ENCODE measurements at places on chromosomes 1 and 21.
A peak's percentile ranks its signal among the peaks of the same experiment; 100 is the strongest.

GRCh38 chr1:32924881-32925344 lies 23.7 kb upstream of the TMEM54 start:
- DNase-seq = no peak

- DNase-seq = no peak
Observed at GRCh38 chr1:199585392-199585791, 442.1 kb upstream of the NR5A2 start.

DNA sequence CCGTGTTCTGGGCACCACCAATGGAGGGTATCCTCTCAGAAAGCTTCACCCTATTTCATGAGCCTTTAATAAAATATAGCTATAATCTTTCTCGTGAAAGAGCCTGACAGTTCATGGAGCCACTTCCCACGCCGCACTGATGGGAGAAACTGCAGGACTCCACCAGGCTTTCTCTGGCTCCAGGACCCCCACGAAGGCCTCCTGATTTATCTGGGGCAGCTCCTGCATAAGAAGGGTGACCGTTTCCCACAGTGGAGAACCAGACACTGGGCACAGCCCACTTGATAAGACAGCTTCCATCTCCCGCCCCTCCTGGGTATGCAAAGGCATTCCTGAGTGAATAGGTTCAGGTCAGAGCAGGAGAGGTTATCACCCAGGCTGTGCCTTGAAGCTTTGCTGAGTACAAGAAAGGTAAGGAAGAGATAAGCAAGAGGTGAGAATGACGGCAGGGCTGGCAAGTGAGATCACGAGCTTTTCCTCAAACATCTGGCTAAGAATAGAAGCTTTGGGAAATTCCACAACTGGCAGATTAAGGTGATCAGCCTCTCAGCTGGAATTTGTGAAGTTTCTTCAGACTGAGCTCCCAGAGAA lies 499.8 kb downstream of the KIF26B start:
- DNase-seq = no peak

- DNase-seq = no peak
Observed at GRCh38 chr1:179153217-179153616, 71.3 kb downstream of the TOR3A start.

DNA sequence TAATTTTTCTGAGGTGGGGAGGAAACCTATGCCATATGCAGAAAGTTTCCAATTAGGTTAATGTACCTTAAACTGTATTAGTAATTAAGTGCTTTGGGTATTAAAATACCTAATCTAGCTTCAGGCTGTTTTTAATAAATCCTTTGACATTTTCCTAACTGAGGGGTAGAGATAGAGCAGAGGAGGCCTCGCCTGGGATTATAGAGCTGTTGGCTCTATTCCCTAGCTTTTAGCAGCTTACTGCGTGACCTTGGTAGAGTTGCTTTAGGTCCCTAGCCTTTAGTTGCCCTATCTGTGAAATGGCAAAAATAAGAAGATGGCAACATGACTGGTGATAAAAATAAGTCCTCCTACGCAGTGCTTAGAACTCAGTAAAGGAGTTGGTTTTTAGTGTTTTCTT lies 621.0 kb downstream of the LMO4 start:
- no peak for DNase-seq

DNA sequence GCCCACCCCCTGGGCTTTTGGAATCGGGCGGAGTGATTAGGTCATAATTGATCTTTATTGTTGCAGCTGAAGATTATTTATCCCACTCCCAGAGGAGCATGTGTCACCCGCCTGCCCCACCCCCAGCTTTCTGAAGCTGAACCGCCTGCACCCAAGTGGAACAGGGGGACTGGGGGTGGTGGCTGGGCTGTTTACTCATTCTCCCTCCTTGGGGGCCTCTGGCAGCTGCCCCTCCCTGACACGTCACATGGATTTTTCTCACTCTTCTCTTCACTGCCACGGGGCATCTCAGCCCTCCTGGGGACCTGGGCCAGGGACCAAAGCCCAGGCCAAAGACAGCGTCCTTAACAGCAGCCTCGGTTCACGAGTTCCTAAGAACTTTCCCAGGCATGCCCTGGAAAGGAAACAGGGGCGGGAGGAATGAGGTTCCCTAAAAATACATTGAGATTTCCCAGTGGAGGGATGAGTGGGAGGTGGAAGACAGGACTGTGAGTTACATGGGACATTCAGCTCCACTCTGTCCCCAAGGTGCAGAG lies 31.6 kb upstream of the SOX13 start:
- no peak for DNase-seq

GRCh38 chr1:6596886-6597776 lies 5.5 kb downstream of the KLHL21 start:
- DNase-seq = no peak

DNA sequence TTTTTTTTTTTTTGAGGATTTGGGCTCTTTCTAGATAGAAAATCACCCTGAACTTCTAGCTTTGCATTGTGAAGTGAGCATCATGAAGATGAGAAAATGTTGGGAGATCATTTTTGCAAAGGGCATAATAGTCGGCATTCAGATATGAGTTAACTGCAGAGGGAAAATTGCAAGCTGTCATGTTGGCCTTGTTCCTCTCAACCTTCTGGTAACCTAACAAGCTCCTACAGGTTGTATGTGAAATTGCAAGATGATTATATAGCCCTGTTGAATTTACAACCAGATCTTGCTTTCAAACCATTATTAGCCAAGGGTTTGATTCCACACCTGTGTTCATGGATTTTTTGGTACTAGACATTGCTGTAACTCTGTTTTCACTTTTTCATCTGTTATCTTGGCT lies 2.2 kb downstream of the ELOA start:
- no peak for DNase-seq

DNA sequence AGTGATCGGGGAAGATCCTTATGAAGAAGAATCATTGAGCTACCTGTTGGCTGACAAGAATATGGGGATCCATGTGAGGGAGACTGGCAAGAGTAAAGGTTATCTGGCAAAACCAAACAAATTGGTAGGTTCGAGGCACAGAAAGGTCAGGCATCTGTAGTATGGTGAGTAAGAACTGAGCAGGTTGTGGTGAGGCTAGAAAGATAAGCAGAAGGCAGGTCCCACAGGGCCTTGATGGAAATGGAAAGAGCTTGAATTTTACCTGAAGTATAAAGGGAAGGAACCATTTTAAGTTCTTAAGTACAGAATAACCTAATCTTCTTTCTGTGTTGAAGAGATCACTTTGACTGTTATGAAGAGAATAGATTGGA lies 11.1 kb downstream of the PTPRC start:
- DNase-seq = peak; percentile 24

DNA sequence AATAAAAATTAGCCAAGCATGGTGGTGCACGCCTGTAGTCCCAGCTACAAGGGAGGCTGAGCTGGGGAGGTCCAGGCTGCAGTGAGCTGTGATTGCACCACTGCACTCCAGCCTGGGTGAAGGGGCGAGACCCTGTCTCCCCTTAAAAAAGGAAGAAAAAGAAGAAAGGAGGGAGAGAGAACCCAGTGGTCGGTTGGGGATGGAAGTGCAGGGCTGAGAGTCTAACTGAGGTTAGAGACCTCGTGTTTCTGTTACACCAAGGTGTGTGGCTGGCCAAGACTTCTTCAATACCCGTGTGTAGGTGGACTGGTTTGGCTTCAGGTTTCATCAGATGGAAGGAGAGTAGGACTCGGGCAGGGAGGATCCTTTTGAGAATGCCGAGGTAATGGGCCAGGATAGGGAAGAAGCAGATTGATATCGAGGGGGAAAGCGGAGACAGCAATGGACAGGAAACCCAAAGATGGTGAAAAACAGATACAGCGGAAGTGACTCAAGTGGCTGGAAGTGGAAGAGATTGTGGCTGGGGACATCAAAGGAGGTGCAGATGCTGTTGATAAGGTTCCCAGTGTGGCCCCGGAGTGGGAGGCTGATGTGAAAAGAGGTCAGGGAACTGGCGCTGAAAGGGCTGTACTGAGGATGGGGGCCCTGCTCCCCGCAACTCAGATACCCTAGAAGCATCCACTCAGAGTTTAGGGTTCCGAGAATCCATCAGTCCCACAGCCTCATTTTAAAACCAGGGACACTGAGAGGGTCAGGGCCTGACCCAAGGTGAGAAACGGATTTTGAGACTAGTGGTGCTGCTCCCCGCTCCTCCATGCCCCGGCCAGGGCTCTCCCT lies 681 bp upstream of the UBXN10 start:
- DNase-seq = peak; percentile 58

GRCh38 chr1:227556288-227556687 lies 7.1 kb upstream of the ZNF678 start:
- no peak for DNase-seq

GRCh38 chr21:43921979-43922945 lies 57.2 kb downstream of the AGPAT3 start:
- peak; percentile 45 for DNase-seq

DNA sequence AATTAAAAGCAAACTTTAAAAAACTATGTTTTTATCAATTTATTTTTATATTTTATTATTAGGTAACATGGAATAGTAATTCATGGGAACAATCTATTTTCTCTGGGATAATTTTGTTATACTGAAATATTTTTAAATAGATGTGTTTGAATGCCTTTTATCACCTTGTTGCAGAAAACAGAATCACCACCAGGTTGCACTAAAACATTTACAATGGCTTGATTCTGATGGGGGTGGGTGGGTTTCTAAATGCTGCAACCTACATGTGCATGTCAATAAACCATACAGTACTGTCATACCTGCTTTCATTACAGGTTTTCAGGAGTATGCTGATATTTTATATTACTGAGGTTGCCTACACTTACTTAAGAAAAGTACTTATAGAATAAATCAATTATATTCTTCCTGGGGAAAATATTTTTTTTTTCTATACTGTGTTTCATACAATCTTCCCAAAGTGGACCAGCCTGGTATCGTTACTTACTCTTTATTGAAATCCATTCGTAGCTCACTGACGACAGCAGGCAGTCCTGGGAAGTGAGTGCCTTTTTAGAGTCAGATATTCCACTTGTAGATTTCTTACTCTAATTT lies 132.8 kb downstream of the PTPRC start:
- no peak for DNase-seq

DNA sequence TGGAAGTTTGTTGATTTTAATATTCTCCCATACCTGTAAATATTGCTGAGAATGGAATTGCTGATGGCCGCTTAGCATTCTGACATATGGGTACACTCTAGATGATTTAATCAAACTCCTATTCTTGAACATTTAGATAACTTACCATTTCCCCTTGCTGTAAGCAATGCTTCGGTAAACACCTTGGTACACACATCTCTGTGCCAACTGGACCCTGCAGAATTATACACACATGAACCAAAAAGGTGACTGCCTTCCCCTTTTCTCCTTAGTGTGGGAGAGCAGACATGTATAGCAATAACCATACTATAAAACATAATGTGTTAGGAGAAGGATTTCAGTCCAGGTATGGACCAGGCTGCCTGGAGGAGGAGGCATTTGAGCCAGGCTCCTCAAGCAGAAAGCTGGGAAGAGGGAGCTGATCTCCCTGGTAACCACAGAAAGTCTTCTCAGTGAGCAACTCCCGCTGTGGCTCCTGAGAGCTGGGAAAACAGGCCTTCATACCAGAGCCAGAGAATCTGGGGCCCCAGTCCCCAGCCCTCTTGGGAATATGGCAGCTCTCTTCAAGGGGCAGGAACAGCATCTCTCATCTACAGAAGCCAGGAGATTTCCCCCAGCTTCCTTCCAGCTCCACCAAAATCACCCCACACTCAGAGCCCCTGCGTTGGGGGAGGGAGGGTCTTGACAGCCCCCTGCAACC lies 33.9 kb upstream of the CSF1 start:
- DNase-seq = no peak

GRCh38 chr21:32328595-32328994 lies 29.9 kb downstream of the MRAP start:
- DNase-seq = no peak
